GM04504 (cell line): ENCODE measurements at places on chromosomes 3 and 15.

- DNase-seq: no peak
Measured at GRCh38 chr3:156106721-156107373, 13.5 kb upstream of the KCNAB1 start.

- no peak for DNase-seq
Measured at GRCh38 chr3:112407214-112407887, 74.4 kb downstream of the CD200 start.

DNA sequence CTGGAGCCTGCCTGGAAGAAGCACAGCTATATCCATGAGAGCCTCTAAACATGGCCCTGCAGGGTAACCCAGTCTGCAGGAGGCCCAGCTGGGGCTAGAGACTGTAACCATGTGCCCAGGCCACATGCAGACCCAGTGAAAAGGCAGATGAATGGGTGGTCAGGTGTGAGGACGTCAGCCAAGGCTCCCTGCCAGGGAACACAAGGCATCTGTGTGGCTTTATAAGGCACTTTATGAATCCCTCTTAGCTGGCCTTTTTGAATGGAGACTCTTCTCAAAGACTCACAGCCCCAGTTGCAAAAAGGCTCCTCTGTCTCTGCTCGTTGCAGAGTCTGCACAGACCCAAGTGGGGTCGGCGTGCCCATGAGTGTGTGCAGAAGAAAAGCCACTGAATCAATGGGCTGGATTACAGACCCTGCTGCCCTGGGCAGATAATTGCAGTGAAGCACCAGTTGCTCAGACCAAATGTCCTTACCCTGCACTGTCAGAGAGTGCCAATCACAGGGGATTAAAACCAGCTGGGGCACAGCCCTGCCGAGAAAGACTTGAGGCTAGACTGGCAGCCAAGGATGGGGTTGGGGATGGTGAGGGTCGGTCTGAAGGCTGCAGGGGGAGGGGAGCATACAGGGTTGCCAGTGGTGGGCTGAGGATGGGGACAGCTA lies 154.2 kb downstream of the RAB11A start:
- DNase-seq: no peak

- DNase-seq: no peak
Measured at GRCh38 chr15:48062148-48062872, 58.5 kb upstream of the SLC24A5 start.

DNA sequence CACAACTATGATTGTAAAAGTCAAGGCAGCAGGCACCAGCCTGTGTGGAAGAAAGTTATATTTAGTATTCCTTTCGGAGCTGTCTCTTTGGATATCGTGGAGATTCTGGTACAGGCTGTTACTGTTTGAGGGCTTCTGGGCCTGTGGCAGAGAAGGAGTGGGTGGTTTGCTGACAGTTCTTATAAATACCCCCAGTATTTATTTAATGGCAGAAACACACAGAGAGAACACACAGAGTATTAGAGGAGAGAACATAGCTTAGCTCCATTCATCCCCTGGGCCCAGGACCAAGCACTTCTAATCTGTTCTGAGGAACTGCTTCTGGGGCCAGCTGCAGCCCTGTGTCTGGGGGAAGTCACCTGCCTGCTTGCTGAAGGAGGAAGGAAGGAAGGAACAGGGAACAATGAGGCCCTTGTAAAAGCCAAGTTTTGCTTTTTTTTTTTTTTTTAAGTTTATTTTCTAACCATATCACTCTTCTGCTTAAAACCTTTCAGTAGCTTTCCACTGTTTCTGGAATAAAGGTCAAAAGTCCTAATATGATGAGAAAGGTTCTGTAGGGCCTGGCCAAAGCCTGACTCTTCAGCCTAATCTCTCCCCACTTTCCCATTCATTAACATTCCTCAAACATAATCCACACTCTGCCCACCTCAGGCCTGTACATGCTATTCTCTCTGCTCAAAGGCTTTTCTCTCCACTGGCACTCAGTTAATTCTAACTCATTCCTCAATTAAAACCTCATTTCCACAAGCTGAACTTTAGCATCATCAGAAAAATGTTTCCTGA lies 11.8 kb upstream of the PP2D1 start:
- no peak for DNase-seq

DNA sequence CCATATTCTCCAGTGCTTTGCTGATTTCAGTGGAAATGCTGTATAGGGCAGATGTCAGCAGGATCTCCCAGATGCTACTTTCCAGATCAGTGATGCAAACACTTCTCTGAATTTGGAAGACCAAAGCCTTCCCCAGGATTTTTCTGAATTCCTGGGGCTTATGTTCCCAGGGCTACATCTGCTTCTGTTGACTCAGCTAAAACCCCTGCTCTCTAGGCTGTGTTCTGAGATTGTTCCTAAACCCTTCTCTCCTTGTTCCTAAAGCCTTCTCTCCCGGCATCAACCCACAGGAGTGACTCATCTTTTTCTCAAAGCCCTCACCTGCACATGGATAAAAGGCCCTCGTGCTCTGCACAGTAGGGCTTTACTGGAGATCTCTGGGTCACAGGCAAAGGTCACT lies 35.5 kb downstream of the FAH start:
- no peak for DNase-seq

GRCh38 chr3:131033480-131034080 lies 6.9 kb downstream of the NEK11 start:
- no peak for DNase-seq

DNA sequence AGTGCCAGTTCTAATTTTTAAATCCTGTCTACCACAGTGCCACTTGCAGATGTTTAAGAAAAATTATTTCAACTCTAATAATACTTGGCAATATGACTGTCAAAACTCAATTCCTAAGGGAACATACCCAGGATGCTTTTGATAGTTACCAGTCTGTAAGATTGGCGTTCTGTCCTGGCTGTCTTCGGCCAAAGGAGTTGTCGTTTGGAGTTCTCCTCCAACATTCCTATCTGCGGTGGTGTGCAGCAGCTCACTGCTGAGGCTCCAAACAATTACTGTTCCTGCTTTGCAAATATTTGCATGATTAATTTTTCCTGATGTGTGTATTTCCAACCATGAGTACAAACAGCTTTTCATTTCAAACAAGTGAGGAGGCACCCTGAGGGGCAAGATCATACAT lies 330.8 kb upstream of the DPH6 start:
- no peak for DNase-seq

GRCh38 chr3:71546821-71547220 lies 36.7 kb downstream of the FOXP1 start:
- no peak for DNase-seq

DNA sequence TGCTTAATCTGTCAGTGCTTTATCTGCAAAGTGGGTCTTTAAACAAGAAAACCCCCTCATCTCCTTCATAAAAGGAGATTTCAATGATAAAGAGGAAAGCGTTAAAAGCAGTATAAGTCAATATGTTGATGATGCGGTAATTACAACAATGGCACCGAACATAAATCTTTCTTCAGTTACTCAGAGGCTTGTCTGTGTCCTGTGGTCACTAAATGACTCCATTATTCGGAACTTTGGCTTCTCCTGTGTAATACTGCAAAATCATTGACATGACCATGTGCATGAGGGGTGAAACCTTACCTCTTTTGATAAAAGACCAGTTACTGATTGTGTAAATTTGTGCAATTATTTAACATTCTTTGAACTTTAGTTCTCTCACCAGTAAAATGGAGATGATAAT lies 4.8 kb upstream of the USP3 start:
- DNase-seq: no peak

- no peak for DNase-seq
Measured at GRCh38 chr3:32733631-32734229, 48.7 kb downstream of the CNOT10 start.

GRCh38 chr3:33096093-33096868 lies 665 bp downstream of the GLB1 start:
- no peak for DNase-seq

GRCh38 chr3:116849261-116849688 lies 139.7 kb downstream of the TUSC7 start:
- no peak for DNase-seq

DNA sequence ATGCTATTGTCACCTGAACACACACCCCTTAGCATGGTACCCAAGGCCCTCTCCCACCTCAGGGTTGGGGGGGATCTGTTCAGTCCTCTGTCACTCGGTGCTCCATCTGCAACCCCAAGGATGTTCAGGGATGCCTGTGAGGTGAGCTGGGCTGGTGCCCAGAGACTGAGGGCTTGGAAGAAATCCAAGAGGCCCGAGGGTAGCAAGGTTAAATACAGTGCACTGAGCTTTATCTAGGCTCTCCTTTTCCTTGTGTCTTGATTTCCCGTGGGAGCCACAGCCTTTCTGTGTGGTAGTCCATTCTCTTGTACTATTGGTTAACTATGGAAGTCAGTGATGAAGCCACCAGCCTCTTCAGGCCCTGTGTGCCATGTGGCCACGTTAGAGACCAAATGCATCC lies 18.7 kb upstream of the WNT5A start:
- no peak for DNase-seq

DNA sequence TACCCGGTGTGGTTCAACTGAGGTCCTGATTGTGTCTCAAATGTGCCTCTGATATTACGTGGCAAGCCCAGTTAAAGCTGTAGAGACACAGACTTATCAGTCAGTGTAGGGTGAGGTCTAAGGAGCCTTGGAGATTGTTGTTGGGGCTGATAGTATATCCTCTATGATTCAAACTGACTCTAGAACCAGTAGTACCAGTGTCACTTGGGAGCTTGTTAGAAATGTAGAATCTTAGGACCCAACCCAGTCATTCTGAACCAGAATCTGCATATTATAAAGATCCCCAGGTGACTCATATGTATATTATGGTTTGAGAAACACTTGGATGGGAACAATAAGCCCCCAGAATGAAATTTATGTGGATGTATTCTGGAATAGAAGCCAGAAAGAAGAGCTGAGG lies 83.5 kb downstream of the PIK3R4 start:
- no peak for DNase-seq

- DNase-seq: no peak
Measured at GRCh38 chr15:55334997-55335396, 16.0 kb downstream of the PIGB start.

- DNase-seq: no peak
Measured at GRCh38 chr3:97816811-97817210, 5.0 kb upstream of the CRYBG3 start.

GRCh38 chr3:61347981-61348380 lies 96.7 kb upstream of the FHIT start:
- DNase-seq: no peak

GRCh38 chr3:106371971-106372805 lies 503.4 kb upstream of the CBLB start:
- no peak for DNase-seq

DNA sequence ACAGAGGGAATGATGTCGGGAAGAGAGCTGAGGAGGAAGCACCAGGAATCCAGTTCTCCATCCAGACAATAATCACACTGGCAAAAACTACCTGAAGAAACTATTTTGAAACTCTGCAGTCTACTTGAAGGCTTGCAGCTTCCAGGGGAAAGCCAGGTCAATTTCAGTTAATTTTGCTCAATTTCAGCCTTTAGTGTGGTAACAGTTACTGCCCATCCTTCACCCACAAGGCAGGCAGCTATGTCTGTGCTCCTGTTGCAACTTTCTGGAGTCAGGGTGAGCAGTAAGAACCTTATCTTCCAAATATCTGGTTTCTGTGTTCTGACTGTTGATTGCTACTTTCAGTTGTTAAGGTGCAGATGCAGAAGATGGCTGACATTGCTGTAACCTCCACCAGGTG lies 221.7 kb downstream of the ADAMTS17 start:
- DNase-seq: no peak

DNA sequence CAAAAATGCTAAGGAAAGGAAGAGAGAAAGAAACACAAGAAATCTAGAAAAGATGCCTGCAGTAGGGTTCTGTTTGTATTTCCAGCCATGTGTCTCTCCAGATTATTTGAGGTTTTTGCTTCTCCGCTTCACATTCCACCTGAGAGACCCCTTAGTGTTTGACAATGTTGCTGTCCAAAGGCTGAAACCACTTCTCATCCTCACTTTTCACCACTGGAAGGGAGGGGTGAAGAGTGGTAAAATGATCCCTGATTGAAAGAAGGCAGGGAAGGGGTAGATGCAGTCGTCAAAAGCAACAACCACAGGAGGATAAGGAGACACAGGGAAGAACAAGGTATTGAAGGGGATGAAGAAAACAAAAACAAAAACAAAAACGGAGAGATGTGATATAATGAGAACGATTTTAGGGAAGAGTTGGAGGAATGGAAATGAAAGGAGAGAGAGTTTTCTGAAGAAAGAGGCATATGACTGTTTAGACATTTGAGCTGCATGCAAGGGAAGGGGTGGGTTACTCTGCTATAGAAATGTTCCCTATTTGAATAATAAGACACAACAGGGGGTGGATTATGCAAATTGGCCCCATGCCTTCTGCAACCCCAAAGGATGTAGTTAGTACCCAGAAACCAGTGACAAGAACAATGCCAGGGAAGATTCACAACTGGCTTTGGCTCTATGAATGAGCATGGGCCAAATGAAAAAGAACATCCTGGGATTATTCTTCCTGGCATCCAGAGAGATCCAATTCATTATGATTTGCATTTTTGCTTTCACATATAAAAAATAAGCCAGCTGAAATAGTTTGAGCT lies 235.9 kb downstream of the GAP43 start:
- DNase-seq: no peak

- no peak for DNase-seq
Measured at GRCh38 chr3:112405845-112406244, 72.9 kb downstream of the CD200 start.

- DNase-seq: no peak
Measured at GRCh38 chr3:185786956-185787877, 37.6 kb downstream of the IGF2BP2 start.

- no peak for DNase-seq
Measured at GRCh38 chr3:12545473-12545791, at the start of gene MKRN2OS. Gene MKRN2OS (minus strand): TSS chr3:12545499. CDS start chr3:12545464, 35 bp downstream.

DNA sequence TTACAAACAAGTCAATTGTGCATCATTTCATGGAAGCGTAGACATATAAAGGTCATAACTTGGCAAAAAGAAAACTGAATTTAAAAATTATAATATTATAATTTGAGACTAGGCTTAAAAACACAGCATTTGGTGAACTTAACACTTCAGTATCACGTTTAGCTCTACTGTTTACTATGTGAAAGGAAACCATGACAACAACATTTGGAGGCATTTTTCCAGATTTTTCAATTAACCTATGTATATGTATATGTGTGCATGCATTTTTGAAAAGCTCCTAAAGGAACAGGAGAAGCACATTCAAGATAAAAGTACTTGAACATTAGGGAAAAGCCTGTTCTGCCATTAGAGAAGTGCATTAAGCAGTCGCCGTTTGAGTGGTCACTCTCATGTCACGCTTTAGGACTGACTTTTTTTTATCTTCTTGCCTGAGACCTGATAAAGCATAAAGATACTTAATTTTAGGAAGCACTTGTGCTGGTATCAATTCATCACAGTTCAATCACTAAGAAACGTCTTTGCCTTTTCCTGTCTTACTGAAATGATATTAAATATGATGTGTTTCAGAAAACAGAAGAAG lies 156.0 kb downstream of the NAALADL2 start:
- no peak for DNase-seq
